ENCODE measurements at places on chromosomes 5 and 9.

DNA sequence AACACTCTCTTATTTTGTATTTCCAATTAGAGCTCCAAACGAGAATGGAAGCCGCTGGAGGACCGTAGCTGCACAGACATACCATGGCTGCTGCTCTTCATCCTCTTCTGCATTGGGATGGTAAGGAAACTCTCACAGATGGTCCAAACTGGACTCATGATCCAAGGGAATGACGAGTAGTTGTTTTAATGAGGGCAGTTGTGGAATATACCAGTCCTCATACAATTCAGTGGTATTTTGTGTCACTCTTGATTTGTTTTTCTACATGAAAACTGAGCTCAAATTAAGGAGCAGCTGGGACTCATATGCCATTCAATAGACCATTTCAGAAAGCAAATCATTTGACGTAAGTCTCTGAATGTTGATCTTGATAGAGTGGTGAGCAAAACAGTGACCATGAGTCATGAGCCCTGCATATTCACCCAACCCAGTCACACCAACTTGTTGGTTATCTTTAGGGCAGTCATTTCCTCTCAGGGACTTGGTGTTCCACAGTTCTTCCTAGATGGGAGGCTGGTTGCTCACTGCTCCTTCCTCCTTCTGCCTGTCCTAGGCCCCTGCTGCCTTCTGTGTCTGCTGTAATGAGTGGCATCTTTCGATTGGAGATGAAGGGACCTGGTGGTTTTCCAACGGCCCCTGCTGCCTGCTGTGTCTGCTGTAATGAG is 54.9 kb downstream of the SLC44A1 start:
- DNase-seq = no peak

DNA sequence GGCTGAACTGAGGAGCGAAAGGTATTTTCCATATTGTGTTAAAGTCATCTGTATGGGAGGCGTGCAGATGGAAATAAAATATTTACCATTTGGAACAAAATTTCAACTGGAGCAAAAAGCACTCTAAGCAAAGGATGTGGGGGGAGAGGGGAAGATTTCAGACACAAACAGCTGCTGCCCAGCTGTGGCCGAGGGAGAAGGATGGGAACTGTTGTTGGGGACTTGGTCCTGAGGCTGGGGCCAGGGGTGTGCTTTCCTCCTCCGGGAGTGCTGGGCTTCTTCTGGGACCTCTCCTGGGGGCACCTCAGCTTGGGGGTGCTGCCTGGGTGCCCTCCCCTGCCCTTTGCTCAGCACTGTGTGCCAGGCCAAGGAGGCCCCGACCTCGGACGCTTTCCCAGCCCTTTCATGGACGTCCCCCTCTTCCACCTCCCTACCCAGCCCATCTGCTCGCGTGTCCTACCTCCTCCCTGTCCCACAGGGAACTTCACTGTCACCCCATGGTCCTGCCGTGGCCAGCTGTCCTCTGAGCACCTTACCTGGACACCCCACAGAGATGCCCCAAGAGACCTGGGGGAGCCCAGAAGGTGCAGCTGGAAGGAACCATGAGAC is 101.9 kb upstream of the COL5A1 start:
- DNase-seq = no peak

DNA sequence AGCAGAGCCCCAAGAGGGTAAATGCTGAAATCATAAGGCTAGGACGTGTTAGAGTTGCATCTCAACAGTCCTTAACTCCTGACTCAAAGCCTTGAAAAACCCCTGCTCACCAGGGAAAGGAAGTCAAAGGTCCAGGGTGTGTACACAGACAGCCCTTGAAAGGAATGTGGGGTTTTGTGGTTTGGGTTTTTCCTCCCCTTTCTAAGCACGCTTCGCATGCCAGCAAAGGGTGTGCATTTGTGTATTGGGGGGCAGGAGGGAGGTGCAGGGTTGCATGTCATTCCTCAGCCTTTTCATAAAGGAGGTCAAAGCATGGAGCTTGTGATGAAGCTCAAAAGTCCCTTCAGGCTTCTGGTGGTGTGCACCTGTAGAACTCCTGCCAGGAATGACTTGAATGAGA is 17.3 kb upstream of the XPA start:
- DNase-seq = no peak

DNA sequence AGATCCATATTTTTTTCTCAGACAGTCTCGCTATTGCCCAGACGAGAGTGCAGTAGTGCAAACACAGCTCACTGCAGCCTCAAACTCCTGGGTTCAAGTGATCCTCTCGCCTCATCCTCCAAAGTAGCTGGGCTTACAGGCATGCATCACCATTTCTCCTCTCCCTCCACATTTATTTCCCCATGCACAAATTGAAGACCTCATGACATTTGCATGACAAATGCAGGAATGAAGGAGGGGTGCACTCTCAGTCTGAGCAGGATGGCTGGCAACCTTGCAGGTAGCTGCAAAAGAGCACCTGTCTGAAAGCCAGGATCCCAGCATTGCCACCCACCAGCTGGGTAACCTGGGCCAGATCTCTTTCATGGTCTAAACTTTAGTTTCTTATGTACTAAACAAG is 111.2 kb downstream of the SH3TC2 start:
- no peak for DNase-seq

GRCh38 chr5:18745988-18746615 is 1111.8 kb downstream of the TAF11L14 start:
- DNase-seq = peak; percentile 24

DNA sequence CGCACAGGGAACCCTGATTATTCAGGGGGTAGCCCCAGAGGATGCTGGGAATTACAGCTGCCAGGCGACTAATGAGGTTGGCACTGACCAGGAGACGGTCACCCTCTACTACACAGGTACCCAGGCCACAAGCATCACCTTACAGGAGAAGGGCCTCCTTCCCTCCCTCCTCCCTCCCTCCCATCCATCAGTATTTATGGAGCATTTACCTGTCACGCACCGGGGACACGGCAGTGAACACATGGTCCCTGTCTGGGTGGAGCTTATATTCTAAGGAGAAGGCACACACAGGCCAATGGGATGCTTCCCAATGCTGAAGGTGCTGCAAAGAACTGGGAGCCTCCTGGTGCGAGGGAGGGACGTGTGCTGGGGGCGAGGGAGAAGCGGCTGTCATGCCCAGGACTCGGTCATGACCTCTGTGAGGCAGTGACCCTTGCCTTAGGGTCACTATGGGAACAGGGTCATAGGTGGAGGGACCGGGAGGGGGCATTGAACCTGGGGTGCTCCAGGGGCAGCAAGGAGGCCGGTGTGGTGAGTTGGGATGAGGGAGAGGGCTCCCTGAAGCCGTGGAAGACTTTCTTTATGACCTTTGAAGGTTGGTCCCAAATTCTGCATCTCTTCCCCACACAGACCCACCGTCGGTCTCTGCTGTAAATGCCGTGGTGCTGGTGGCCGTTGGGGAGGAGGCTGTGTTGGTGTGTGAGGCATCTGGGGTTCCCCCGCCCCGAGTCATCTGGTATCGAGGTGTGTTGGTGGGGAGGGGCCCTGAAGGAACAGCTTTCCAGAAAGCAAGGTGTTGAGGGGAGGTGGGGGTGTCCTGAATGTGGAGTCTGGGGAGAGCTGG is 41.5 kb downstream of the HMCN2 start:
- no peak for DNase-seq

- DNase-seq = no peak
These were observed 316.1 kb downstream of the DMRT2 start for GRCh38 chr9:1366276-1366675.

DNA sequence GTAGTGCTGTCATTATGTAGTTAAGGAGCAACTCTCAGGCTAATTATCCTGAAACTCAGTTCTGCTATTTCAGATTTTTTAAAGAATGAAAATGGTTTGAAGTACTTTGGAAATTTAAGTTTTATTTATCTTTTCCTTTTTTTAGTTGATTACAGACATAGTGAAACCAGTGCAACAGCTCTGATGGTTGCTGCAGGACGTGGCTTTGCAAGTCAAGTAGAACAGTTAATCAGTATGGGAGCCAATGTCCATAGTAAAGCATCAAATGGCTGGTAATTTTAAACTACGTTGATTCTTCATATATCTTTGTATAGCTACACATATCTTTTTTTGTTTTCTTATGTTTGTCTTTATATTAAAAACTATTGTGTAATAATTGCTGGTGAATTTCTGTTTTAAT is 34.9 kb downstream of the YTHDC2 start:
- DNase-seq = no peak

- DNase-seq = no peak
These were observed 78.7 kb upstream of the SAP30L start for GRCh38 chr5:154367101-154367500.

- DNase-seq = no peak
These were observed 114.8 kb upstream of the COL5A1 start for GRCh38 chr9:134526584-134527477.

- no peak for DNase-seq
These were observed 230.3 kb upstream of the PTPRD start for GRCh38 chr9:10843151-10843550.

- DNase-seq = no peak
These were observed 44.1 kb downstream of the C9orf50 start for GRCh38 chr9:129576546-129577543.

DNA sequence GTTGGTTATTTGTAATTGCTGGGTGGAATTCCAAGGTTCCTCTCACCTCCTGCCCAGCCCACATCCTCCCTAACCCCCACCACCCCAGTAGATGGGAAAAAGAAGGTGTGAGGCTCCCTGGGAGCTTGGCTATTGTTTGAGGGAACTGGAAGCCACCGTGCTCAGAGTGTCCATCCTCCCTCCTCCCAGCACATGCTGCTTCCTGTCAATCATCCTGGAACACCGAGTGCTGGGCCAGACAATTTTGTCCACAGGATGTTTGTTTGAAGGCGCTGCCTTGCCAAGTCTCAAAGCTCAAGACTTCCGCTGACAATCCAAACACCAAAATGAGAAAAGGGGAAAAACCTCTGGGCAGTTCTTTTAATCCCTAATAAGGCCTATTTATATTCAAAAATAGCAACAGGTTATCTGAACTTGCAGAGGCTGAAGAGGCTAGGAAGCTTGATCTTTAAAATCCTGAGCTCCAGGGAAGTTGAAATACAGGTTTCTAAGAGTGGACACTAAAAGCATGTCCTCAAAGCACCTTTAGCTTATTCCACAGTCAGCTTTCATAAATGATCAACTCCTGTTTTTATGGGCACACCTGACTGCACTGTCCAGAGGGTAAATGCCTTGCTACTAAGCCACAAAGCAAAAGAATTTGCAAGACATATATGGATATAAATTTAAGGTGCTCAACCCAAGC is 286.7 kb downstream of the NFIB start:
- DNase-seq = no peak

DNA sequence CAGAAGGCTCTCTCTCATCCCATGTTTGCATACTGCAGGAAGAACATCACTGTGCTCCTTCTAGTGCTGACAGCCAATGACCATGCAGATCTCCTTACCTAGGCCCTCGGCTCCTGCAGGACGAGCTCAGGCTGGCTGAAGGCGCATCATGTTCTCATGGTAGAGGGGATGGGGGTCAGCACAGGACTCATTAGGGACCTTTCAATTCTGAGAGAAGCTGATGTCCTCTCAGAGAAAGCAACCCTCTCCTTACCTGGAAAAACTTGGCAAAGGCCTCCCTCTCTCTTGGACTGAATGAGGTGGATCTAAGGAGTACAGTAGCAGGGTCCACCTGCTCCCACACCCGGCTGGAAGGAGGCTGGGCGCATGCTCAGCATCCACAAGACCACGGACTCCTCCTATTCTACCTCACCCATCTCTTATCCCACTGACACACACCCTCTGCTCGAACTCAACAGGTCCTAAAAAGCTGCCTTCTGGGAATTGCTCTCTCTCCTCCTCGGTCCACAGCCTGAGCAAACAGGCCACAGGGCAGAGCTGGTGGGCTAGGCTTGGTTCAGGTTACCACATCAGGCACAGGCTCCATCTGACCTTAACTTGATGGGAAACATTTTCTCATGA is 2.9 kb downstream of the IPPK start:
- no peak for DNase-seq

Measured in stimulated activated CD4-positive, alpha-beta T cell treated with anti-CD3 and anti-CD28 coated beads, Interleukin-12 subunit alpha, Interleukin-12 subunit beta, amount 100 ng/mL, for 24 hours (primary cell).